GM13977 (cell line): ENCODE measurements at places on chromosomes 6 and 20.

- no peak for DNase-seq
Measured at GRCh38 chr6:142943711-142944123, 1.3 kb downstream of the HIVEP2 start.

GRCh38 chr6:32837651-32838113, 857 bp downstream of the TAP2 start:
- DNase-seq: no peak

DNA sequence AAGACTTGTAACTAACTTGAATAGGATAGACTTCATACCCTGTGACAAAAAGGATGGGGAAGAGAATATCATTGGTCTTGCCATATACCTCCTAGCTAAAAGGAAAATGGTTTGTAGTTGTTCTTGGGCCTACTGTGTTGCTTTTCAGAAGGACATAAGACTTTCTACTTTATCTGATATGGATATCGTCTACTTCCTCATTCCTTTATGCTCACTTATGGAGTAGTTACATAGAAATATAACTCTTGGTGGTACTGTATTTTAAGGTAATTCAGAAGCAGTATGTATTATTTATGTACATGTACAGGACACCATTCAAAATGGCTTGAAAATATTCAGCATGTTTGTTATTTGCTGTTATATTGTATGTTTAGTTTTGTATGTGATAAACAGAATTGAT, 8.0 kb downstream of the FAM217B start:
- no peak for DNase-seq

- DNase-seq: no peak
Measured at GRCh38 chr20:57451795-57452661, 60.8 kb downstream of the RBM38 start.

- DNase-seq: no peak
Measured at GRCh38 chr6:142265476-142265875, 36.3 kb upstream of the ADGRG6 start.

GRCh38 chr6:100946021-100946540, 65.0 kb upstream of the ASCC3 start:
- DNase-seq: no peak

- peak; percentile 60 for DNase-seq
Measured at GRCh38 chr20:38725148-38725901, 1.0 kb downstream of the SLC32A1 start.

- DNase-seq: no peak
Measured at GRCh38 chr6:144590532-144590931, 305.4 kb downstream of the UTRN start.

DNA sequence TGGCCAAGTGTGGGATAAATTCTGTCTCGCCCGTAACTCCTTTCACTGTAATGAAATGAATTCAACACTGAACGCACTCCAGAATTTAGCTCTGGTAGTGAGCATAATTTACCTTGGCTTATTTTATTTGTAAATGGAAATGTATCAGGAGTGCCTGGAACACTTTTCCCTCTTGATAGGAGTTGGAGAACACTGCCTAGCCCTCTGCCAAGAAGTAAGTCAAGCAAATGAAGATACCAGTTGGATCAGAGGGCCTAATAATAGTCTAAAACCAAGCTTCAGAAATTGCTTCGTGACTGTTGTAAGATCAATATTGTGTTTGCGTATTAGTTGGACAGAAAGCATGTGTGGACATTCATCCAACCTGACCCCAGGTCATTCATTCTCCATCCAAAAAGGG, 64.6 kb upstream of the TPD52L1 start:
- no peak for DNase-seq

GRCh38 chr6:27126815-27127537, 120.5 kb upstream of the PRSS16 start:
- peak; percentile 59 for DNase-seq

DNA sequence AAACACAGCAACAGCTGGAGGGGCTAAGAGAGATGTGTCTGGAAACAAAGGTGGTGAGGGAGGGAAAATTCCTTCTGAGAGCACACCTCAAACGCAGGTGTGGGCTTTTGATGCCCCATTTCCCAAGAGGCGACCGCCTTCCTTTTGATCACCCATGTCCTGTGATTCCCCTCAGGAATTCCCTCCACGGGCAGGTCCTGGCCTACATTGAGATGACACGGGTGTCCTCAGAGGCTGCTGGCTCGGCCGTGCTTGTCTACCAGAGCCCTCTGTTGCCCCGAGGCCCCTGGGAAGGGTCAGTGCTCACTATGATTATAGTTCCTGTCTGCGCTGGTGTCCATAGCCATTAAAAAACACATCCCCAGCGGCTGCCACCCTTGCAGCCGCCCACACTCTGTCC, 242.6 kb downstream of the TFAP2C start:
- DNase-seq: no peak
